Esophagus mucosa (tissue), 1 donor: ENCODE measurements at places on chromosomes 1 and 21. TPM values are rescaled to one million over a fixed set of nuclear protein-coding genes. Genes with fewer than 3 reads are reported as not detected.

The MYOM3 gene
- total RNA-seq, result 0.88 TPM

The MROH9 gene
- not detected for total RNA-seq

The C4BPB gene
- total RNA-seq, result not detected

GRCh38 chr1:29801561-29801973, 565.2 kb downstream of the PTPRU start:
- no peak for ATAC-seq

DNA sequence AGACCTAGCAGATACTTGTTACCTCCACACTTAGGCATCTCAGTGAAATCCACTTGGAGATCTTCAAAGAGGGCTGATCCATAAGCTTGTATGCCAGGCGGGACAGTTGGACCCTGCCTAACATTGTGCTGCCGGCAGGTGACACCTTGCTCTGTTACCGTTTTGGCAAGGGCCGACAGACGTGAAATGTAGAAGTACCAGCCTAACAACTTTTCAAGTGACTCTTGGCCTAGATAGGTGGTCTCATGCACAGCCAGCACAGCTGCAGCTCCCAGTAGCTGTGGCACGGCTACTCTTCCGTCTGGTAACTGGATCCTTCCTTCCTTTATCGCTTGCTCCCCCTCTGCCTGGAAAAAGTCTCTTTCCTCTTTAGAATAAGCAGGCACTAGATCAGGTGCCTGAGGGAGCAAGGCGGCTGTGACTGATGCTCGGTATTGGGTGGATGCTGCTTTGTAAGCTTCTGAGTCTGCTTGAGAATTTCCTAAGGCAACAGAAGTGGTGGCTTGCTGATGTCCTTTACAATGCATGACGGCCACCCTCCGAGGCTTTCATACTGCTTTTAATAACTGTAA, 713.5 kb downstream of the AMY1C start:
- ATAC-seq, result no peak
